Endodermal cell (in vitro differentiated cells): ENCODE measurements at places on chromosomes 7 and 10.
A peak's percentile ranks its signal among the peaks of the same experiment; 100 is the strongest.

DNA sequence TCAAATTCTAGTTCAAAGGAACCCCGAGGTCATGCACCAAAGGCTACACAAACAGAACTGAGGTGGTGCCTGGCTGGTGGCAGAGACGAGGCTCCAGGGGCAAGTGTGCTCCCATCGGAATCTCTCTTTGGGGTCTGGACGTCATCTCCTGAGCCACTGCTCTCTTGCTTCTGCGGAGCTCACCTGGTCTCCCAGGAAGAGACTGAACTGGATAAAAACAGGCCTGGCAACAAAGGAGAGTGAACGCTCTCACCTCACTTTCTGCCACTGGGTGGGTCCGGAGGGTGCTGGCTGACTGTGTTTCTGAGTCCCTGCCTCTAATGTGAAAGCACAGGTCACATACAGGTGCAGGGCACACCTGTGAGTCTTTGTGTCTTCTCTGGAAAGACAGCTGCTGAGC, 22.4 kb downstream of the VIPR2 start:
- peak; percentile 28 for DNase-seq

GRCh38 chr7:98133181-98133580, 26.5 kb downstream of the LMTK2 start:
- DNase-seq, result no peak

DNA sequence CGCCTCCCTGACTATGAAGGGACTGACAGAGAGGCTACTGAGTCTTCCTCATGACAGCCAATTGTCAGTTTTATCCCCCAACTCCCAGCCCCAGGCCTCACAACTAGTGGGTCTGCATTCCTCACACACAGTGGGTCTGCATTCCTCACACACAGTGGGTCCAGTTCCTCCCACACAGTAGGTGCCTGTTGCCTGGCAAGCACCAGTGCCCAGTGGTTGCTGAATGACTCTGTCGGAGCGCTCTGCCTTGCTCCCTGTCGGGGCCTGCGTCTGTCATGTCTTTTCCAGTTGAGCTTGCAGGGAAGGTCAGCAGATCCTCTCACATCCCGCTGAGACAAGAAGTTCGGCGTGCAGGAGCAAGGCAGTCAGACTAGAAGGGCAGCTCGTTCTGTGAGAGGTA, 590.0 kb upstream of the MKI67 start:
- DNase-seq, result no peak

GRCh38 chr10:105674448-105674847, 1033.4 kb downstream of the SORCS3 start:
- DNase-seq, result no peak

DNA sequence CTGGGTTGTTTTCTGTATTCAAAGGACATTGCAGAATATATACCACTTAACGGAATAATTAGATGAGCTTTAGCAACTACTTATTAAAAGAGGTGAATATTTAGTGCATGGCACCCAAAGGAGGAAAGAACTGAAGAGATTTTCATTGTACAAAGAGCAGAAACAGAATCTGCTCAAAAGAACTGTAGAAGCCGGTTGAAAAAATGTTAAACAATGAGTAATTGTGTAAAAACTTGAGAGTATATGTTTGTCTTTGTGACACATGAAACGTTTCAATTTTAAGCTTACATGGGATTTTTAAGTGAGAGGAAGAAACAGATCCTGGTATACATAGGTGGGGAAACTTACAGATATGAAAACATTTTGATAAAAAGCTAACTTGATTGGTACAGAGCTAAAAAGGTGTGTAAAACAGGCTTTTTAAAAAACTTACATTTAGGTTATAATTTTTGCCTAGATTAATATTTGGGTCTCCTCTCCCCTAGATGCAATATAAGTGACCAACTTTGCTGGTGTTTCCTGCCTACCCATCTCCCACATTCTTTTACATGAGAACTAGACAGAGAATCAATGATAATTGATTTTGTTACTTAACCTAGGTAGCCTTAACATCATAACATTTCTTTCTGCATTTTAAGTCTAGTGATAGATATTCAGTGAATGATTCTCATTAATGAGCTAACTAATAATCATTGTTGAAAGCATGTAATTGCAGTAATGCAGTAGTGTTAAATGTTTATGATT, 6.8 kb downstream of the ARL5B start:
- DNase-seq, result no peak

DNA sequence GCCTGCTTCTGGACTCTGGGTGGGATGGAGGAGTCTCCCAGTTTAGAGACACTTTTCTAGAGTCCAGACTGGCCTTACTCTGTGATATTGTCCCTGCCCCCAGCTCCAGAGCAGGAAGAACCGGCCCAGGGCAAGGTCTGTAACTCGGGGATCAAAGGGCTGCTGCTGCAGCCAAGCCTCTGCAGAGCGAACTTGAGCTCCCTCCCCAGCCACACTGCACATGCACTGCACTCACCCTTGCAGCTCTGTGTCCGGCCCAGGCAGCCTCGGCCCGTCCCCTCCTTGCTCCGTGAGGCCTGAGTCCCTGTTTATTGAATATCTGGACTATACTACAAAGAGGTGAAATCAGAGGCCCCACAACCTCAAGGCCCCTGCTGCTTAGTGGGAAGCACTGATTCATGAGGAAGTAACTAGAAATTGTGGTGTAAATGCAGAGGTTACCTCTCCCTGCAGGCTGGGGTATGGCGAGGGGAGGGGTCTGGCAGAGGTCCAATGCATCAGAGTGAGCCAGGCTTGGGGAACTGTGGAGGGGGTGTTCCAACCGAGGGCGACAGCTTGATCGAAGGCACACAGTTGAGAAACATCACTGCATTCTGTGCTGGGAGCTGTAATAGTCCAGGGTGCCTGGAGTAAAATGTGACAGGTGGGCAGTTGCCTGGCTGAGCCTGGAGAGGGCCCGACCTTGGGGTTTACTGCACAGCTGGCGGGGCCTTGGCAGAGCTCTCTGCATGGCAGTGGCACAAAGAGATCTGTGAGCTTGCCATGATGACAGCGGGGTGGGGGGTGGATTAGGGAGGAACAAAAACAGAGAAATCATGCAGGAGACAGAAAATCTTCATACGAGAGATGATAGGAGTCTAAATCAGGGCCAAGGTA, 49.1 kb downstream of the AOC1 start:
- DNase-seq, result no peak

DNA sequence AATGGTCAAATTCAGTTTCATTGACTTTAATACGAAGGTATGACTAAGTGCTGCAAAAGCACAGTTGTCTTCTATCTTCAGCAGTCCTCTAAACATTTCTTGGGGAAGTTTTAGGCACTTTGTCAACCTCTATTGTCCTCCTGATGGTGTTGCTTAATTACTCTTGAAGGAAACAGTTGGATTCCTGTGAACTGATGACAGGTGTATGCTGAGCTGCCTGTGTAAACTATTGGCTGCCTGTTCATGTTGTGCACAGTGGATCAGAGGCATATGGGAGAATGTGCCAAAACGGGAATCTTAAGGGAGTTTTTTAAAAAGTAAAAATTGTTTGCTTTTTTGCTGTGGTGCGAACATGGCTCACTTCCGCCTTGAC, 221.0 kb downstream of the AUTS2 start:
- no peak for DNase-seq

- DNase-seq, result no peak
These were observed 221.3 kb upstream of the SMIM30 start for GRCh38 chr7:113339661-113340060.

DNA sequence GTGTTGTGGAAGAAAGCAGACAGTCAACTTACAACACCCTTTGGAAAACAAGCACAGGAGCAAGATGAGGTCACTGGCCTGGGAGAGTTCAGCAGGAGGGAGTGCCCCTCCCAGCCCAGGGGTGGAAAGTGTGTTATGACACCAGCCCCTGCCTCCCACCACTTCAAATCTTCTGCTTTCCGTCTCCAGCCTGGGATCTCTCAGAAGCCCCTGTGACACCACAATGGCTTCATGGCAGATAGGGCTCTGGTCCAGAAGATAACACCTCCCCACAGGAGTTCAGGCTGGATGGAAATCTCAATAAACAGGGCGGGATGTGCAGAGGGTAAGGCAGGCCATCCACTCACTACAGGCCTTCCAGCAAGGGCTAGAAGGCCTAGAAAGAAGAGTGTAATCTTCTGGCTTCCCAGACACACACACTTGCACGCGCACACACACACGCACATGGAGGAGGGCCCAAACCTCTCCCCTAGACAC, 48.7 kb upstream of the ZMIZ1 start:
- DNase-seq, result peak; percentile 40

- DNase-seq, result no peak
These were observed 35.7 kb upstream of the PIP start for GRCh38 chr7:143096146-143096545.

- no peak for DNase-seq
These were observed 233.6 kb upstream of the BMPER start for GRCh38 chr7:33671531-33672262.

- DNase-seq, result no peak
These were observed 132.7 kb downstream of the TAX1BP1 start for GRCh38 chr7:27872356-27873275.

GRCh38 chr7:141312395-141312794, 238.5 kb downstream of the TMEM178B start:
- no peak for DNase-seq

DNA sequence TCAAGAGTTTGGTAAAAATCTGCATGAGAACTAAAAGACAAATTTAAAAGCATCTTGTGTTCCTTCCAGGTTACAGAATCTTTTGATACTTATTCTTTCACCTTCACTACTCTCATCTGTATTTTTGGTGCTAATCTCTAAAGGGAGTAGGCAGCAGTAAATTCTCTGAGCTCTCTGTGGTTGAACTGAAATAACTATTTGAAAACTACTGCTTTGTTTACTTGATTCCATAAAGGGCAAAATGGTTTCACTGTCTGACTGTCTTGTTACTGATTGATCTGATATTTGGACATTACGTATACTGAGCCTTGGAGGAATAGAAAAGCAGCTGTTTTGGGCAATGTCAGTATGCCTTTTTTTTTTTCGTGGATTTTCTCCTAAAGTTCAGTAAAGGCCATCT, 103.3 kb downstream of the CHRM2 start:
- DNase-seq, result no peak

GRCh38 chr7:130134726-130135125, 64.4 kb downstream of the KLHDC10 start:
- DNase-seq, result no peak

DNA sequence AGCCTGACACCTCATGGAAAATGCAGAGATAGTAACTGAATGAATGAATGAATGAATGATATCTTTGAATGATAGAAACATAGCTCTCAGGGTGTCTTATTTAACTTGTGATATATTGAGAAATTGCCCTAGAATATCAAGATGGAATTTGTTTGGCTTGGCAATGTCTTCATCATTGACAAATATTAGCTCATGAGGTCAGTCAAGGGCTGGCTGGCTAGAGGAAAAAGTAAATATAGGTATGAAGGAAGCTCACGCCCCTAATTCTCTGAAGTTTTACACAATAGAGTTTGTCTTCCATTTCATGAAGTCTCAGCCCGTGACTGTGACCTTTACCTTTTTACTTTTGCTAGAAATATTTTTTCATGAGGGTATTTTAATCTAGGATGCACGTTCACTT, 305.2 kb downstream of the ADARB2 start:
- no peak for DNase-seq

DNA sequence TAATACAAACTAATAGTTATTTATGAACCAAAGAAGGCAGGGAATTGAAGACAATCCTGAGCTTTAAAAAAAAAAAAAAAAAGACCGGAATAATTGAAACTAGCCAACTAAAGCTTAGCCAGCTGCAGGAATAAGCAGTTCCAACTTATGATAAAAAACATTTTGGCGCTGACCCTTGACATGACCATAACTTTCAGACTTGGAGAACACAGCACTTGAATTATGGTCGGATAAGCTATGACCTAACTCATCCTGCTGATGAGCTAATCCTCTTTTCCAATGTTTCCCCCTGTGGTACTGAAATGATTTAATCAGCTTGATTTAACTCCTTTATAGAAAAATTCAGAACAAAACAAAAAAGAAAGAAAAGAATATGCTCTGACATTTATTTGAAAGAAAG, 181.8 kb downstream of the DGKB start:
- DNase-seq, result no peak

DNA sequence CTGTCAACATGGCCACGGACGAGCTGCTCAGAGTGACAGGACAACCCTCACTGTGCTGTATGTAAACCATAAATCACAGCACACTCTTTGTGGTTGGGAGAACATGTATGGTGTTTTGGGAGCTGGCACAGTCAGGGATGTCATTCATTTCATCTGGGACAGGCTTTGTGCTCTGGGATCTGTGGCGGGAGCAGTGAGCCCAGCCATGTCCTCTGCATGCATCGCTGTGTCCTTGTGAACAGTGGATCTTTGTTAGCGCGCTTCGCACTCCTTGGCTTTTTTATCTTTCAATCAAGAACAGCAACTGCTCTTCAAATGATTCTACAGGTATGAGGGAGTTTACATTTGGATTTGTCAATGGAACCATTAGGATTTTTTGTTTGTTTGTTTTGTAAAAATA, 7.1 kb downstream of the CCM2 start:
- DNase-seq, result no peak

GRCh38 chr7:47352394-47352968, 229.4 kb downstream of the TNS3 start:
- DNase-seq, result no peak

- DNase-seq, result no peak
These were observed 1077.1 kb downstream of the TYW1 start for GRCh38 chr7:68073701-68074100.

DNA sequence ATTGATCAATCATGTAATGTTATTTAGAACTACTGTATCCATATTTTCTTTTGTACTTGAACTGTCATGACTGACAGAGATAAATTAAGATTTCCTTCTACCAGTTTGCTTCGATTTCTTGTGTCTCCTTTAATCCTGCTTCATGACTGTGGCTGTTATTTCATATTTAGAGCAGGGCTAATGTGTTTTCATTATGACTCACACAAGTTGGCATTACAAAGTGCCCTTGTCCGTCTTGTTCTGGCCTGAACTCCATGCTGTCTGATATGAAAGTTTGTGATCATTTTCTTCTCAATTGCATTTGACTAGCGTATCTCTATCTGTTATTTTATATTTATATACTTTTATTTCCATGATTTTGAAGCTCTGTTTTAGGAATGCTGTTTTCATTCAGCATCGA, 344.1 kb upstream of the PRKCQ start:
- no peak for DNase-seq

- DNase-seq, result no peak
These were observed 113.9 kb upstream of the PFKP start for GRCh38 chr10:2953495-2953894.

DNA sequence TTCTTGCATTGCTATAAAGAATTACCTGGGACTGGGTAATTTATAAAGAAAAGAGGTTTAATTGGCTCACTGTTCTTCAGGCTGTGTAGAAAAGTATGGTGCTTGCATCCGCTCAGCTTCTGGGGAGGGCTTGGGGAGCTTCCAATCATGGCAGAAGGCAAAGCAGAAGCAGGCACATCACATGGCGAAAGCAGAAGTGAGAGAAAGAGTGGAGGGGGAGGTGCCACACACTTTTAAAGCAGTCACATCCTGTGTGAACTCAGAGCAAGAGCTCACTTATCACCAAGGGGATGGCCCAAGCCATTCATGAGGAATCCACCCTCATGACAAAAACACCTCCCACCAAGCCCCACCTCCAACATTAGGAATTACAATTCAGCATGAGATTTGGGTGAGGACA, 303.5 kb downstream of the OTUD1 start:
- no peak for DNase-seq
